Hematopoietic multipotent progenitor cell treated with erythropoietin and hydrocortisone succinate and interleukin-3 and kit ligand, for 17 days (in vitro differentiated cells): ENCODE measurements at places on chromosomes 4 and X.
A peak's percentile ranks its signal among the peaks of the same experiment; 100 is the strongest.

GRCh38 chr4:186845137-186845842 lies 121.6 kb upstream of the FAT1 start:
- DNase-seq, result no peak

DNA sequence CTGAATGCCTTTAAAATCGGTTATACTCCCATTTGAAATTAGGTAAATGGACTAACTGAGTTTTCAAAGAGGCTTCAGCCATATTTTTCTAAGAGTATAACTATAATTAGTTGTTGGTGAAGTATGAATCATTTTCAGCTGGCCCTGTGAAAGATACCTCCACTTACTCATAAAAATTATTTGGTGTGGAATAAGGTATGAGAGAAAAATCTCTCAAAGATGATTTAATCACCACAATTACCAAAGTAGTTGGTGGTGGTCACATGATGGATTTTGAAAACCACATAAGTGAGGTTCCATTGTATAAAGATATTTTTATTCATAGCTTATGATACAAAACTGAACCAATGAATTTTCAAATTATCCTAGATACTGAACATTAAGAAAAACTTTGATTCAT lies 9.0 kb upstream of the KLHL2 start:
- no peak for DNase-seq

DNA sequence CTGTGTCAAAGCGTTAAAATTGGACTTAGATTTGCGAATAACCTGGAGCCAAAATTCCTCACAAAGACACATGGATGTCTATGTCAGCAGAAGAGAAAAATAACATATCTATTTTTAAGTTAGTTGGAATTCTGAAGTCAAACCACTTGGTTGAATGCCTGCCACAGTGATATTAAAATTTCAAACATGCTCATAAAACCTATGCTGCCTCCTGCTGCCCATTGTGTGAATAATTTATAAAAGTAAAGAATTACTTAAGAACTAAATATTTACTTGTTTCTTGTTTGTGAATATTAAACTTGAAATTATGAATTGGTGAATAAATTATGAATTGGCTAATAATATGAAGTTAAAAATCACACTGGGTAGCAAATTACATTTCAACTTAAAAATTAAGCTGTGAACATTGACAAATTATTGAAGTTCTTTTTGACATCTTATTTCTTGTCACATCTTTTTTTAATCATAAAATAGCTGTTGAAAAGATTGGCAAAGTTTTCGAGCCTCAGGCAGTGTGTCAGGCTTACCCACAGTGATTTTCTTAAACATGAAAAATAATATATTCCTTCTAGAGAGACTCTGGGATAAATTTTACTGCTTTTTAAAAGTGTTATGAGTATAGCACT lies 35.4 kb downstream of the FABP2 start:
- DNase-seq, result peak; percentile 64

- DNase-seq, result no peak
Measured at GRCh38 chr4:182143086-182143821, 99.9 kb upstream of the TENM3 start.

GRCh38 chr4:186134257-186134656 lies 29.8 kb downstream of the FAM149A start:
- no peak for DNase-seq

- no peak for DNase-seq
Measured at GRCh38 chrX:153571534-153571908, 27.4 kb downstream of the CCNQ start.

GRCh38 chrX:17414839-17415238 lies 39.8 kb downstream of the NHS start:
- DNase-seq, result no peak

DNA sequence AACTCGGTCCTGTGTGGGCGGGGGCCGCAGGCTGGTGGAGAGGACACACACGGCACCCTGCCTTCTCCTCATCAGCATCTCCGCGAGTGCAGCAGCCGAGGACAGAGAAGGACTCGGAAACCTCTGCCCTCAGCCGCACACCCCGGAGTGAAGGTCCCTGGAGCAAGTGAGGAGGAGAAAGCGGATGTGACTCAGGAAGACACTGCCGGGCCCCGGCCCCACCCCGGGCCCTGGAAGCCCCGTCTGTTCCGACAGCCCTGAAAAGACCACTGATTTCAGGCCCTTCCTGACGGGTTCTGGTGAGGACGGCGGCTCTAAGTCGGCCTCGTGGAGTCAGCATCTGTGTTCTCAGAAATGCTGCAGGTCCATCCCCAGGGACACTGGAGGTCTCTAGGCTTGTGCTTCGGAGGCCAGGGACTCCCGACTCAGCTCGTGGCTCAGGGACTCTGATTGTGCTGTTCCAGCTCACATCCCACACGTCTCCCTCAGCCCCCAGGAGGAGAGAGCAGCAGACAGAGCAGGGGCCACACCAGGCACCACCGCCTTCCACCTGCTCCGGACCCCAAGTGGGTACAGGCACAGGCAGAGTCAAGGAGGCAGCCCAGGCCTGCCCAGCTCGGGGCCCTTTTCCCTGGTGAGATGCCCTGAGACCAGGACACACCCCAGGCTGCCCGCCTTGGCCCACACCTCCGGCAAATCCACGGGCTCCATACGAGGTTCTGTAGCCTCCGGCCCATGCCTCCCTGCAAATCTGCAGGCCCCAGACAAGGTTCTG lies 134.5 kb upstream of the NKX1-1 start:
- no peak for DNase-seq

GRCh38 chr4:79476196-79476595 lies 68.2 kb upstream of the GK2 start:
- DNase-seq, result no peak

- no peak for DNase-seq
Measured at GRCh38 chr4:71460371-71460770, 121.6 kb downstream of the SLC4A4 start.

- no peak for DNase-seq
Measured at GRCh38 chr4:80787306-80787705, 243.2 kb upstream of the BMP3 start.

- DNase-seq, result no peak
Measured at GRCh38 chrX:73525928-73526690, 36.9 kb upstream of the CHIC1 start.

DNA sequence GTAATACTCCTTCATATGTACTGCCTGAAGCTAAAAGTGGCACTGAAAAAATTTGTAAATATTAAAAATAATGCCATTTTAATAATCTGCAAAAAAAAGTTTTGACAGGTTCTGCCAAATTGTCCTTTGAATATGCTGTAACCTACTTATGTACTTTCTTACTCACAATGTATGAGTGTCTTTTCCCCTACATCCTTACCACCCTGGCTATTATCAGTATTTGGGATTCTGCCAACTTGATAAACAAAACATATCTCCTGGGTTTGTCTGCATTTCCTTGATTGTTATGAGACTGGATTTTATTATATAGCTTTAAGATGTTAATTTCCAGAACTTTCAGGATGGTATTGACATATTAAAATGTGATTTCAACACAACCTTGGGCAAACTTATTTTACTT lies 187.9 kb downstream of the CHM start:
- DNase-seq, result no peak

GRCh38 chr4:15963576-15963975 lies 601 bp upstream of the FGFBP2 start:
- DNase-seq, result no peak

DNA sequence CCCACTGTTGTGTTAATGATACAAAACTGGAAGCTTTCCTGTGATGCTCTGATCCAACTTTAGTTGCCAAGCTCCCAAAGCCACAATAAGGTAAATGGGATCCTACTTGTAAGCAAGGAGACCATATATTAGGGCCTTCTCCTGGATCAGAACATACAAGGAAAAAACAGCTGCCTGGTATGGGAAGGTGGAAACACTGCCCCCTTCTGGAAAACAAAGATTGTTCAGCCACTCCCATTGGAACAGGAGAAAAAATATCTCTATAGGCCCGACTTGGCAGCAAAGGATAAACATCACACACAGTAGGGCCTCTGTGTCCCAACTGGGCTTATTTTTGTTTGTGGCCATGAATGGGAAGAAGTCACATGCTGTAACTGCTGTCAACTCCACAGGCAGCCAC lies 166.5 kb downstream of the TBX22 start:
- no peak for DNase-seq

DNA sequence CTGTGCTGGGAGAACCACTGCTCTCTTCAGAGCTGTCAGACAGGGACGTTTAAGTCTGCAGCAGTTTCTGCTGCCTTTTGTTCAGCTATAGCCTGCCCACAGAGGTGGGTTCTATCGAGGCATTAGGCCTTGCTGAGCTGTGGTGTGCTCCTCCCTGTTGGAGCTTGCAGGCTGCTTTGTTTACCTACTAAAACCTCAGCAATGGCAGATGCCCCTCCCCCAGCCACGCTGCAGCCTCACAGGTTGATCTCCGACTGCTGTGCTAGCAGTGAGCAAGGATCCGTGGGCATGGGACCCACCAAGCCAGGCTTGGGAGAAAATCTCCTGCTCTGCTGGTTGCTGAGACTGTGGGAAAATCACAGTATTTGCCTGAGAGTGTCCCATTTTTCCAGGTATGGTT lies 133.8 kb upstream of the UBQLN2 start:
- DNase-seq, result no peak

DNA sequence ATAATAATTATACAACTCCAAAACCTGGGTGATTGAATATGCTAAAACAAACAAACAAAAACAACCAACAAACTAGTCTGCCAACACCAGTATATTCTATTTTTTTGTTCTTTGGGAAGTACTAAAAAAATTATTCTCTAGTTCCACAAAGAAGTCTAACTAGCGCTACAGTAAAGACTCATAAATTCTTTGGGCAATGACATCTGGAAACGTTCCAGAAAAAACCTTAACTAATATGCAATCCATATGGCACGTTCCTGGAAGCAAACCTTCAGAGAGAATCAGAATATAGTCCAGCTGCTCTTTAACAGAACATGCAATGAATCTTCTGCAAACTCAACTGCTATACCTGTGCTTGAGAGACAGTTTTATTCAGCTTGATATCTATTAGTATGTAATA lies 500.1 kb downstream of the TRAM1L1 start:
- DNase-seq, result no peak

DNA sequence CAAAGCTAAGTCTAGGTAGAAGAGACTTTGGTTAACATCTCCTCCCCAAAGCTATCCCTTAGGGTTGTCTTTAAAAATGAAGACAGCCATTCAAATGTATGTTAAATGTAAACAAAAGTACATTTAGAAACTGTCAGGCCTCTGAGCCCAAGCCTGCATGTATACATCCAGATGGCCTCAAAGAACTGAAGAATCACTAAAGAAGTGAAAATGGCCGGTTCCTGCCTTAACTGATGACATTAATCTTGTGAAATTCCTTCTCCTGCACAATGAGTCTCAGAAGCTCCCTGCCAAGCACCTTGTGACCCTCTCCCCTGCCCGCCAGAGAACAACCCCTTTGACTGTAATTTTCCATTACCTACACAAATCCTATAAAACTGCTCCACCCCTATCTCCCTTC lies 377.9 kb downstream of the FAM133A start:
- DNase-seq, result no peak

DNA sequence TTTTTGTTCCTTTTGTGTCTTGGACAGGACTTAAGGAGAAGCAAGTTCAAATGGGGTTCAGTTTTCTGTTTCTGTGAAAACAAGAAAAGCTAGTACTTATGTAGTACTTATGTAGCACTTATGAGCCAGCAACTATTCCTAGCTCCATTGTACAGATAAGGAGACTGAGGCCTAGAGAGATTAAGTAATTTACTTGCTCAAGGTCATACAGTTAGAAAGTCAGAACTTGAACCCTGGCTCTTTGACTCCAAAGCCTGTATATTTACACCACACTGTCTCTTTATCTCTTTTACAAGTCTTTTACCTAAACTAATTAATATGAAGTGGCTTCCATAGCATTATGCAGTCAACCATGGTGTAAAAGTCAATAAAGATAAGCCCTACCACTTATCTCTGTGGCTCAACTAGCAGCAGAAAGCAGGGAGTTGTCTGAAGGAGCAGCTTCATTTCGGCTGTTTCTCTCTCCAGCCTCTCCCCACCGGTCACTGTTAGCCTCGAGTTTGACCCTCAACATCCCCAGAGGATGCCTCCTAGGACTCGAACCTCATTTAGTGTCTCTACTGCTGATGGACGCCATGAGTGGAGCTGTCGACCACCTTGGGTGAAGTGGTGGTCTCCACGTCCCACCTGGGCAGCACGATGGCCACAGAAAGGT lies 209.9 kb downstream of the SHROOM3 start:
- DNase-seq, result no peak

DNA sequence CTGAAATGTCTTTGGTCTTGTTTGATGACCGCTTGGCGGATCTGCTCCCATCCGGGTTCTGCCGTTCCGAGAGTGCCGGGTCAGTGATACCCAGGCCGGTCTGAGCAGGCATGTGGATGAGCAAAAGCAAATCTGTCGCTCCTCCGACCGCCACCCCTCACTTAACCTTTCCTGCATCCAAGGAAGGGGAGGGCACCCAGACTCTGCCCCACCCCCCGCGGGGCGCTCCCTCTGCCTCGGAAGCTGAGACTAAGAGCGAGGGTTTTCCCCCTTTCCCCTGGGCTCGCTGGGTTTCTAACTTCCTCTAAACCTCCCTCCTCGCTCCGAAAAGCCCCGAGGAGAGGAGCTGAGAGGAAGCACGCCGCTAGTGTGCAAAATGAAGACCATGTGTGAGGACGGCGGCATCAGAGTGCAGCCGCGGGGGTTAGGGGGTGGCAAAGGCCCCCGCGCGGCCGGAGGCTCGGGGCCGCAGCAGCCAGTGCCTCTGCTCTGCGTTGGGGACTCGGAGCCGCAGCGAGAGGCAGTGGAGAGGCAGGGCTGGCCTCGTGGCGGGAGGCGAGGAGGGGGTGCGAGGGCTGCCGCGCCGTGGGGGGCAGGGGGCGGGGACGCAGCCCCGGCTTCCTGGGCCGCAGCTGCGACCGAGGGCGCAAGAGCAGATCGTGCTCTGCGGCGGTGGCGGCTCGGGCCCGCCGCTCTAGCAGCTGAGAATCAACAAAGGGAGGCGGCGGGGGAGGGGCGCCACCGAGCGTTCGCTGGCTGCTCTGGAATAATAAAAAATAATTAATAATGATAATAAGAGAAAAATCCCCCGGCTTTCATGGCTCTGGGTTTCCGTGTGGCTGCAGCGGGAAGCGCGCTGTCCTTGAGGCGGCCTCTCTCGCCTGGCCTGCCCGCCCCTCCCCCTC lies 55.8 kb upstream of the BCOR start:
- DNase-seq, result peak; percentile 41

DNA sequence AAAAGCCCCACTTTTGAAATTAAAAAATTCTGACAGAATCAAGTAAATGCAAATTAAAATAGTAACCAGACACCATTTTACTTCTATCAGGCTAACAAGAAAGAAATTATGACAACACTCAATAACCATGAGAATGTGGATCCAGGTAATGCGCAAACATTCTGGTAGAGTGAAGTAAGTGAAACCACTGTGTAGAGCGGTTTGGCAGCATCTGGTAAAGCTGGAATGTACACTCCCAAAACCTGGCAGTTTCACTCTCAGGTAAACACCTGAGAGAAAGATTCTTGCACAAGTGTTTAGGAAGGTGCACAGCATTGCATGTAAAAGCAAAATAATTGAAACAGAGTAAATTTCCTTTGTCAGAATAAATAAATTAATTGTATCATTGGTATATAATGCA lies 81.8 kb downstream of the TRIML1 start:
- DNase-seq, result no peak

- no peak for DNase-seq
Measured at GRCh38 chr4:42819863-42820514, 72.5 kb upstream of the GRXCR1 start.
